ENCODE measurements at places on chromosomes 13 and 19. TPM values are rescaled to one million over a fixed set of nuclear protein-coding genes. Genes with fewer than 3 reads are reported as not detected.

DNA sequence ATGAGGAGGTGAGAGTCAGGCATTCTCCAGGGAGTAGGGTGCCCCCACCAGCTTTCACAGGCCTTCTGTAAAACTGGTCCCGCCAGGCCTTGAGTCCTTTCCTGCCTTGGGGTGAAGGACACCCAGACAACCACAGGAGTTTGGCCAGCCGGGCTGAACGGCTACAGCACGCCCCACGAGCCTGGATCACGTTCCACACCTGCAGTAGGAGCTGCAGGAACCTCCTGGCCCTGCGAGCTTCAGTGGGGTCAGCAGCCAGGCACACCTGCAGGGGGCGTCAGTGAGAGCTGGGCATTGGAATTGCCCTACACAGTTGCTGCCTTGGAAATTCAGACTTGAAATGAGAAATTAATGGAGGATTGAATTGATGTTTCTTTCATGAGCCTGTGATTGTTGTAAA, 45.7 kb downstream of the COL4A2 start:
- DNase-seq = no peak

DNA sequence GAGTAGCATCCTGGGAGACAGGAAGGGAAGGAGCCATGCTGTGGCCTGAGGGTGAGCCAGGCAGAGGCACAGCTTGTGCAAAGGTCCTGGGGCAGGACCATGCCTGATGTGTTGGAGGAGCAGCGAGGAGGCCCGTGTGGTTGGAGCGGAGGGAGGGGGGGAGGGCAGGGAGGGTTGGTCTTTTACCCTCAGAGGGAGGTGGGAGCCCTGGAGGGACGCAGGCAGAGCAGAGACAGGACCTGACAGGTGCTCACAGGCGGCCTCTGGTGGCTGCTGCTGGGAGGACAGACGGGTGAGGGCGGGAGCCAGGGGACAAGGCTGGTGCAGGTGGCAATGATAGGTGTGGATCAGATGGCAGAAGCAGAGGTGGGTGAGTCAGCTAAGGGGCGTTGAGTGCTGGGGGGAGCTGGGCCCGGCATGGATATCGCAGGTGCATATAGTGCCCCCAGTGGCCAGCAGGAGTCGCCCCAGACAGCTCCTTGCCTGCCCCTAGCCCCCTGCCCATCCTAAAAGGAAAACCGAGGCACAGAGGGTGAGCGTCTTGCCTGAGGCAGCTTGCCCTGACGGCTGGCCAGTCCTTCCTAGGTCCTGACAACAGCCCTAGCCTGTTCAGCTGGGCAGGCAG, 9.8 kb upstream of the GNA15 start:
- DNase-seq = peak; percentile 29

DNA sequence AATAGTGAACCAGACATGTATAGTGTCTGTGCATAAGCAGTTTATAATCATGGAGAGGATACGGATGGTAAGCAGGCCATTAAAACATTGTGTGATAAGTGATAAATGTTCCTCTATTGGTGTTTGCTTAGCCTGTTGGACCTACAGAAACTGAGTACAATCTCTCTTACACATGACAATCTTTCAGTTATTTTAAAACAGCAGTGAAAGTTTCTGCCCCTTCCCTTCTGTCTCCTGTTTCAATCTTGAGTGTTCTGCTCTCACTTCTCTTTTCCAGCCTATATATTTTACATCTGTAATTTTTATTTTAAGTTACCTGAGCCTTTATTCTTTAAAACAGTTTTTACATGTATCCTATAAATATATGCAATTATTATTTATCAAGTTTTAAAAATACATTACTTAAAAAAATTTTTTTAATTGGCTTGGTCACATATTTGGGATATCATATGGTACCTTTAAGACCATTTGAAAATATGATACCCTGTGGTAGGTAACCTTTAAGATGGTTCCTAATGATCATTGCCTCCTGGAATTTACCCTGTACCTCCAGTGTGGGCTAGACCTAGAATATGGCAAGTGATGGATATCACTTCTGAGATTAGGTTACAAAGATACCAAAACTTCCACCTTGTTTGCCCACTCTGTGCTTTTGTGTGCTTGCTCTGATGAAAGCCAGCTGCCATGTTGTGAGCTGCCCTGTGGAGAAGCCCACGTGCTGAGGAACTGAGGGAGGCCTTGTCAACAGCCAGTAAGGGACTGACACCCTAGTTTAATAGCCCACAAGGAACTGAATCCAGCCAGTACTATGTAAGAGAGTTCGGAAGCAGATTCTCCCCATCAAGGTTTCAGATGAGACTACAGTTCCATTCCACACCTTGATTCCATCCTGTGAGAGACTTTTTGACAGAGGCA, 99.3 kb downstream of the DHRS12 start:
- DNase-seq = no peak

DNA sequence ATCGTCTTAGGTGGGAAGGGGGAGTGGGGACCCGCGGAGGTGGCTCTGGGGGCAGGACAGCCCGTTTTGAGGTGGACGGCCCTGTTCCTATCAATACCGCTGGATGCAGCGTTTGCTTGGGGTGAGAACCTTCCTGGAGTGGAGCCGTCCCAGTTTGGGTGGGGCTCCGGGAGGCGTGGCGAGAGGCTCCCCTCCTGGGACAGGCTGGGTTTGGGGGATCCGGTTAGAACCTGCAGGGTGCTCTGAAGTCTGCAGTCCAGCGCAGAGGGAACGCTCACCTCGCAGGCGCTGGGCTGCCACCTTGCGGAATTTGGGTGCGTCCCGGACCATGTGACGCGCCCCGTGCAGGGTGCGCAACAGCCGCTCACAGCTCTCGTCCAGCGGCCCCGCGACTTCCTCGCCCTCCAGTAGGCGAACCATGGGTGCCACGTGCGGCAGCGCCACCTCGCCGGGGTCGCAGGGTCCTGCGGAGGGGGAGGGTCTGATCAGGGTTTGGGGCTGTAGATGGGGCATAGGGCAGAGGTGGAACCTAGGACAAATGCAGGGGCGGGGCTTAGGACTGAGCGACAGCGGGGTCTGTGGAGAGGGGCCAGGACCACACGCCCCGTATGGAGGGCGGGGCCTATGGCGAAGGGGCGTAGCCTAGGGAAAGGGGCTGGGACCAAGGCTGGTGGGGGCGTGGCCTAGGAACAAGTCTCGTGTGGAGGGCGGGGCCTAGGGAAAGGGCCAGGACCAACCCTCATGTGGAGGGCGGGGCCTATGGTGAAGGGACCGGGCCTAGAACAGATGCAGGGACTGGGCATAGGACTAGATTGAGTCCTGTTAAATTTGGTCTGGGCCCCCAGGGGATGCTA, 13.8 kb downstream of the SH2D3A start:
- DNase-seq = peak; percentile 57

DNA sequence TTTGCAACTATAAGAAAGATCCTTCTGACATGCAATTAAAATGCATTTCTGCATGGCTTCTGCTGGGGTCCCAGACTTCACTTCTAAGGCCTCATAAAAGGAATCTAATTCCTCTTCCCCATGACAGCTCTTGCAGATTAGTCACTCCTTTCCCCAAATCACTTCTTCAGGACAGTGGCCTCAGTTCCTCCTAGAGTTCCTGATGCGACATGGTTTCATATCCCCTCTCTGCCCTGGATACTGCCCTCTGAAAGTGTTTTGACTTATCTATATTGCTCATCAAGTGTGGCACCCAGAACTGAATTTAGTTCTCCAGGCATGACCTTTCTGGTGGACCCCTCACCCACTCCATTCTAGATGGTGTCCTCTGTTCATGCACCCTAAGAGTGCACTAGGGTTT, 238.1 kb downstream of the FOXO1 start:
- DNase-seq = no peak

DNA sequence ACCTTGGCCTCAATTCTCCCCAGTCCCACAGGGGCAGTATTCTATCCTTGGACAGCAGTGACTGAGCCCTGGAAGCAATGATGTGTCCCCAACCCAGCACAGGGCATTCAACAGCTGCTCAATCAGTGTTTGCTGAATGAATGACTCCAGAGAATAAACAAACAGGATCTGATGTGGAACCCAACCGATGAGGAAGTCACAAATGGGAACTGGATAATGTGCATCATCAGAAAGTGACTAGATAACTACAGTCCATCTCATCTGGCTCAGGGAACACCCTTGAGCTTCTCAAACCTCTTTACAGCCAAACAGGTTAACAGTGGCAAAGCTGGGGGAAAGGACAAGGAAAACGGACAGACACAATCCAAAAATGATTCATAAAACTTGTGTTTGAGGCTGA, 8.2 kb downstream of the SLC25A30 start:
- DNase-seq = no peak

GRCh38 chr13:99085808-99086266, 108.0 kb upstream of the DOCK9 start:
- DNase-seq = no peak

DNA sequence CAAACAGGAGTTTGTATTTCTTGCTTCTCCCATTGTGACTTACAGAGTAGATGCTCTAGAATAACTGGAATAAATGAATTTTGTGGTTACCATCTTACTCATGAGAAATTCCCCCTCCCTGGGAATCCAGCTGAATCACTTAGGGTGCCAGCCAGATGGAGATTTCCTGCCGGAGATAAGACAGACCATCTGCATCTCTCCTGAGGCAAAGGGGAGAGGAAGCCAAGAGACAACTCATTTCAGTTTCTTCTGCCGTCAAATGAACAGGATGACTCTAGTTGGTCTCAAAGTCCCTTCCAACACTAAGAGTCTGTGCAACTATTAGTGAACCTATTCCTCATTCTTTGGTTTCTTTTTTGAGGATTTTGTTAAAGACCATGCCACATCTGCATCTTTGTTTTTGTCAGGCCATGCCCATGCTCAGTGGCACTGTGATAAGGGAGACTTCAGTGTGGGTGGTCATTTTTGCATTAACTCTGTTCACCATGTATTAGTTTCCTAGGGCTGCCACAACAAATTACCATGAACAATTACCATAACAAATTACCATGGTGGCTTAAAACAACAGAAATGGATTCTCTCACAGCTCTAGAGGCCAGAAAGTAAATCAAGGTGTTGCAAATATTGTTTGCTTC, 112.8 kb downstream of the NDFIP2 start:
- DNase-seq = no peak

GRCh38 chr13:44908266-44908665, 81.0 kb downstream of the NUFIP1 start:
- no peak for DNase-seq

DNA sequence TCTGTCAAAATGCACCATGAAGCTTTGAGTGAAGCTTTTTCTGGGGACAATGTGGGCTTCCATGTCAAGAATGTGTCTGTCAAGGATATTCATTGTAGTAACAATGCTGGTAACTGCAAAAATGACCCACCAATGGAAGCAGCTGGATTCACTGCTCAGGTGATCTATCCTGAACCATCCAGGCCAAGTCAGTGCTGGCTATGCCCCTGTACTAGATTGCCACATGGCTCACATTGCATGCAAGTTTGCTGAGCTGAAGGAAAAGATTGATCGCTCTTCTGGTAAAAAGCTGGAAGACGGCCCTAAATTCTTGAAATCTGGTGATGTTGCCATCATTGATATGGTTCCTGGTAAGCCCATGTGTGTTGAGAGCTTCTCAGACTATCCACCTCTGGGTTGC, 12.7 kb downstream of the GPR42 start:
- no peak for DNase-seq

- peak; percentile 35 for DNase-seq
Measured at GRCh38 chr13:107461751-107462150, 753.6 kb downstream of the LIG4 start.

- peak; percentile 19 for DNase-seq
Measured at GRCh38 chr19:45275370-45275971, 24.4 kb downstream of the MARK4 start.

GRCh38 chr13:54733639-54734038, 1705.0 kb downstream of the OLFM4 start:
- DNase-seq = peak; percentile 56

- no peak for DNase-seq
Measured at GRCh38 chr13:84934911-84935310, 864.3 kb downstream of the SLITRK6 start.

- DNase-seq = no peak
Measured at GRCh38 chr19:34193439-34193838, 21.1 kb downstream of the LSM14A start.

DNA sequence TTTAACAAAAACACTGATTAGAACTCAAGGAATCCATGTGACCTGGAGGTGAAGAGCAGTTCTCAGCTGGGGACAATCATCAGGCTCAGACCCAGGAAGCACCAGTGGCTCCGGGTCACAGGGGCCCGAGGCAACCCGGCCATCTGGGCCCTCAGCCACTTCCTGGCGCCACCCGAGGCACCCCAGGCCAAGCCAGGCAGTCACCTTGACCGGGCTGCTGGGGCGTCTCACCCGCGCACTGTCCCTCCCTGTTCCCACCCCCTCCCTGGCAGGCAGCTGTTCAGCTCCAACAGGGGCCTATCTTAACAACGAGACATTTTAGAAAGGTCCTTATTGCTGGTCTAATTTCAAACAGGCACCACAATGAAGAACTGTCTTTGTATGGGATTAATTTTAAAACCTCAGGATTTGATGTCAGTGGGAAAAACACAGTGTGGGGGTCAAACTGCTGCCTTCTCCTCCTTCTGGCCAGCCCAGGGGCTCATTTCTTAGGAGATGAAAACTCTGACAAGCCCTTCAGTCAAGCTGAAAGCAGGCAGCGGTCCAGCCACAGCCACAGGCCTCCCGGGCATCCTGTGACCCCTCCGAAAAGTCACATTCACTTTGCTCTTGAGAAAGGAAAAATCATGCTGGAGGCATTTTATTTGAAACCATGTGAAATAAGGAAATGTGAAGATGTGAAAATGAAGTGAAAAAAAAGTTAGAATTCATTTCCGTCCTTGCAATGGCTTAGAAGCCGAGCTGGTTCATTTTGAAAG, 83.3 kb downstream of the KCTD15 start:
- DNase-seq = no peak

GRCh38 chr19:50344661-50345318, 15.6 kb upstream of the KCNC3 start:
- no peak for DNase-seq

DNA sequence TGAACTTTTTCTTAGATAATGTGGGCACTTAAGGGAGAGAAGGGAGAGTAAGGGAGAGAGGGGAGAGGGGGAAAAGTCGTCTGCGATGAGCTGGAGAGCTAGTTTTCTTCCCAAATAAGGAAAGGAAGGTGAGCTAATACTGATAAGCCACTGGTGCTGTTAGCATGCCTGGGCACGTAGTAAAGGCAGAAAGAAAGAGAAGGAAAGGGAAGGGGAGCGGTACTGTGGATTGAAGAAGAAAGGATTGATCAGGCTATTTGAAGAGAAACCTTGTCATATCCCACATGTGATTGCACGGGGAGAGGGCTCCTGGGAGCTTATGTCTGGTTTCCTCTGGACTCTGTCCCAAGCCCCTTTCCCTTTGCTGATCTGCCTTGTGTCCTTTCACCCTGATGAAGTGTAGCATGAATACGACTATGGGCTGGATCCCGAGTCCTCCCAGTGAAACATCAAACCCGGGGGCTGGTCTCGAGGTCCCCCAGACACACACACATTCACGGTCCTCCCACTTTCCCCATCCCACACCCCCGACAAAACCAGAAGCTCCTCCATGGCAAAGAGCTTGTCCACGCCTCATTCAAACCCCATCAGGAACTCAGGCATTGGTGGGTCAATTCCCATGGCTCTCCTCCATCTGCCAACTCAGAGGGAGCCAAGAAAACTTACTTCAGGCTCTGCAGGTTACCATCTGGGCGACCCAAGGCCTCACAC, 30.6 kb downstream of the NLRP13 start:
- no peak for DNase-seq

GRCh38 chr19:51692468-51692867, 662 bp upstream of the SPACA6 start:
- DNase-seq = no peak

GRCh38 chr13:78239714-78240113, 321.1 kb upstream of the EDNRB start:
- DNase-seq = no peak

Gene VSTM2B
- 2.5 TPM for total RNA-seq

Gene ZNF773
- 3.8 TPM for total RNA-seq

Gene ONECUT3
- not detected for total RNA-seq

Gene SOHLH2
- not detected for total RNA-seq

Gene CASP14
- total RNA-seq = not detected

Gene ANGPTL8
- not detected for total RNA-seq

Gene NKPD1
- total RNA-seq = not detected

Data from G401 (cell line).